Adipocyte (in vitro differentiated cells): ENCODE measurements at places on chromosomes 7 and 10.

- peak; percentile 66 for DNase-seq
These were observed 699 bp downstream of the GHITM start for GRCh38 chr10:84140036-84140379.

GRCh38 chr10:132835848-132836233, 49.9 kb upstream of the NKX6-2 start:
- no peak for DNase-seq

DNA sequence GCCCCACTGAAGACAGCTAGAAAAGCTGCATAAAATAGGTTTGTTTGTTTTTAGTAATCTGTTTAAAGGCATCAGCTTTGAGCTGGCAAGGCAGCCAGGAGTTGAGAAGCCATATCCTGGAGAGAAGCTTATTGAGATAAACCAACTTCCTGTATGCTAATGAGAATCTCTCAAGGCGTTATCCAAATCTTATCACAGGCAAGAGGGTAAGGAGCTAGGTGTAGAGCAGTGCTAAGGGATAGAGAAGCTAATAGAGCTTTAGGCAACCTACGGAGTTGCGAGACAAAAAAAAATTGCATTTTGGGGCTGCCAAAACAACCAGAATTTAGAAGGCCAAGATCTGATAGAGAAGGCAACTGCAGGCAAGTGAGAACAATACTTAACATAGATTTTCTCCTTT, 641.6 kb downstream of the SH2D4B start:
- DNase-seq, result no peak

DNA sequence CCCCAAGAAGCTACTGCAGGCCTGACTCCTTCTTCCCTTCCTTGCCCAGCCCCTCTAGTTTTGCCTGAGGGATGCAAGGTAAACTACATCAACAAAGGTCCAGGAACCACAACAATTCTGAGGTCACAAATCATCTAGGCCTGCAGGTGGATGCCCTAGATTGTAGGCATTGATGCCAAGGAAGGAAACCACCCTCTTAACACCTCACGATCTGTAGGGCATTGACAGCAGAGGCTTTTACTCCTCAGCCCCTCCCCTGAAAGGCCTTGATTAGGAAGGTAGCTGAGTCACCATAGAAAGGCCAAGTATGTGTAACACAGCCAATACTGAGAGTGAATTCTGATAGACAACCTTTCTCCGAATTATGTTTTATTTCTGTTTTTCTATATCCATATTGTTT, 46.7 kb upstream of the FAM3C start:
- DNase-seq, result no peak

GRCh38 chr10:110679486-110680272, 35.5 kb downstream of the RBM20 start:
- no peak for DNase-seq

DNA sequence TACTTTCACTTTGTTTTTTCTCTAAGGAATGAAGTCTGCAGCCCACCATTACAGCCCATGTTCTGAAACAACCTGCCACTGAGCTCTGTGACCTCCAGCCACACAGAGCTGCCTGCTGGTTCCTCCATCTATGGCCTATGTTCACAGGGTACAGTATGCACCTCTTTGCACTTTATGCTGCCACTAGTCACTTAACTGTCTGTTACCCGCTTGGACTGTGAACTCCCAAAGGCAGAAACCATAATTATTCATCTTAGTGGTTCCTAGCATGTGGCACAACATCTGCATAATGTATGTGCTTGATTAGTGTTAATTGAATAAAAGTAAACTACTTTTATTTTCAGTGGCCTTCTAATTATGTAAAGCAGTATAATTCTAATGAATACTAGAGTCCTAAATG, 95.5 kb upstream of the BET1 start:
- no peak for DNase-seq

DNA sequence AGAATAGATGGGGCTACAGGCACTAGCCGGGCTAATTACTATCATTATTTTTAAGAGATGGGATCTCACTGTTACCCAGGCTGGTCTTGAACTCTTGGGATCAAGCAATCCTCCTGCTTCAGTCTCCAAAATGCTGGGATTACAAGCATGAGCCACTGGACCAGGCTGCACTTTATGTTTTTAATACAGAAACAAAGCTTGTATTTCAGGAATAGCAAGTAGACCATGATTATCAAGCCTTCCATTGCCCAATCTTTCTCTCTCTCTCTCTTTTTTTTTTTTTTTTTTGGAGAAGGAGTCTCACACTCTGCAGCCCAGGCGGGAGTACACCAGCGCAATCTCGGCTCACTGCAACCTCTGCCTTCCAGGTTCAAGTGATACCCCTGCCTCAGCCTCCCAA, 75.4 kb downstream of the MDH2 start:
- no peak for DNase-seq

DNA sequence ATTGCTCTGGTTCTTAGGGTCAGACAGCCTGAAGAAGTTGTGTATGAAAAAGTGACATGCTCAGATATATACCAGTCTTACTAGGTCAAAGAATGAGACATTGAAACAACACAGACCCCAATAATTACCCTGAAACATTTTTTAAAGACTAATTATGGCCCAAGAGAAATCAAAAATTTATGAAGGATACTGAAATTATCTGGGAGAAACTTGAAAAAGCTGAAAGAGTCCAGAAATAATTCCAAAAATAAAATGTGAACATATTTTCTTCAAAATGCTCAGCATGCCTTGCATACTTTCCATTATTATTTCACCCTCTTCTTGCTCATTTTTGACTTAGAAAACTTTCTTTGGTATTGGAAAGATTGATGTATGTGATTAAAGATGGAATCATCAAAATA, 198.9 kb upstream of the CCDC6 start:
- DNase-seq, result peak; percentile 39

DNA sequence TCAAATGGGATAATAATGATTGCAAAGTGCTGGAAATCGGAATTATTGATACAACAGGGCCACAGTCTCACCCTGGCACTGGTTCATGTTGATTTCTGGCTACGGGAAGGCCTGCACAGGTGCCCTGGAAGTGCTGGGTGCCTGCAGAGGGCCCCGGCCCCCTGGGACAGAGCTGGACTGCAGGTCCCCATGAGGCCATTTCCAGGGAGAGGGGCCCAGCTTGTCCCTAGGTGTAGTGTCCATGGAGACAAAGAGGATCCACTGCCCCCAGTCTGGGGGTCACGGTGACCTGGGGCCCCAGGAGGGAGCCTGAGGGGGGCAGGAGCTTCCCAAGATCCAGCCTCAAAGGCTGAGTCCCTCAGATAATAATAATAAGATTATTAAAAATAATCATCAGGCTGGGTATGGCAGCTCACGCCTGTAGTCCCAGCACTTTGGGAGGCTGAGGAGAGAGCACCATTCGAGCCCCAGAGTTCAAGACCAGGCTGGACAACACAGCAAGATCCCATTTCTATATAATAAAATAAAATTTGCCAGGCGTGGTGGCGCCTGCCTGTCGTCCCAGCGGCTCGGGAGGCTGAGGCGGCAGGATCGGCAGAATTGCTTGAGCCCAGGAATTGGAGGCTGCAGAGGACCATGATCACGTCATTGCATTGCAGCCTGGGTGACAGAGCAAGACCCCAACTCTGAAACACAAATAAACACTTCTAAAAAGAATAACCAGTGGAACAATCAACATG, 98.1 kb downstream of the MICALL2 start:
- no peak for DNase-seq

DNA sequence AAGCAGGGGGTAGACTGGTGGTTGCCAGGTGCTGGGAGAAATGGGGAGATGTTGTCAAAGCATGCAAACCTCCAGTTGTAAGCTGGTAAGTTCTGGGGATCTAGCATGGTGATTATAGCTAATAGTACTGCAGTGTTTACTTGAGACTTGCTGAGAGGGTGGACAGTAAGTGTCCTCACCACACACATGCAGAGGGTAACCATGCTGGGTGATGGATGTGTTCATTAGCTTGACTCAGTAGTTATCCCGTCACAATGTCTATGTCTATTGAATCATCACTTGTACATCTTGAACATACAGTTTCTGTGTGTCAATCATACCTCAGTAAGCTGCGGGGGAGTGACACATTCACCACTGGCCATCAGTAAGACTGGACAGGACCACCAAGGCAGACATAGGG, 42.1 kb downstream of the GSDME start:
- no peak for DNase-seq

DNA sequence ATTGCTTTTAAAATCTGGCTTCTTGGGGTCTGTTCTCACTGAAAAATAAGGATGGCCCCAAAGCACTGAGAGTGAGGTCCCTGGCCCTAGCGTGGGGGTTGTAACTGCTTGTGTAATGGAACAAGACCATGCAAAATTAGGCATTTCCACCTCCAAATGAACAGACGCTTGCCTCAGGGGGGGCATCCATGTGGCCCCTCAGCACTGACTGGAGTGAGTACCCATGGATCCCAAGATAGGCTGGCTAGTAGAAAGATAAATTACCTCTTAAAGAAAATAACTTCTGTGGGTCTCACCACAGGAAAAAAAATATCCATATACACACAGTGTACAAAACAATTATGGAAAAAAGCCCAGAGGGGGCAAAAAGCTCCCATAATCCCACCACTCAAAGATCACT, 15.2 kb upstream of the CPA1 start:
- DNase-seq, result no peak

GRCh38 chr7:130425796-130426195, 15.0 kb downstream of the CEP41 start:
- no peak for DNase-seq

- DNase-seq, result peak; percentile 16
These were observed 4.1 kb downstream of the COL1A2 start for GRCh38 chr7:94398841-94399240.
